NT2/D1 (cell line): ENCODE measurements at places on chromosomes 6 and 20.

DNA sequence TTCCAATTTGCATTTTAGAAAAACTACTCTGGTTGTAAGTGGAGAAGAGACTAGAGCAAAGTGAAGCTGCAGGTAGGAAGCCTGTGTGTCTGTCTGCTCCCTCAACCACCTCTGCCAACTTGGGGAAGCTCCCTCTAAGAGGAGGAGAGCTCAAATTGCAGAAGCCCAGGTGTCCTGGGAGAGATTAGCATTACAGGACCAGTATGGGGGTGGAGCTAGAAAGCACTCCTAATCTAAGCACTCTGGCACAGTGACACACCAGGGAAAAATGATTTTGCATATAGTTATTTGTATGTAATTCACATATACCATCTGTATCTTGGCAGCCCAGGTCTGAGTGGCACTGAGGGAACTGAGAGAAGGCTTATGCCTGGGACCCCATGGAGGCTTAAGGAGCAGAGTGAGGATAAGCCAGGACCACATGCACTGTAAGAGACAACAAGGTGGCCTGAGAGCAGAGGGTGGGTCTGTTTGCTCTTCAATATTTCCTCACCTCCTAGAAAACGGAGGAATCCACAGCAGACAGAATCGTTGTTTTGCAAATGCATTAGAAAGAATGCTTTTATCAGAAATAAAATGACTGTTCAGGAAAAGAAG is 13.6 kb downstream of the GSTA2 start:
- no peak for DNase-seq

DNA sequence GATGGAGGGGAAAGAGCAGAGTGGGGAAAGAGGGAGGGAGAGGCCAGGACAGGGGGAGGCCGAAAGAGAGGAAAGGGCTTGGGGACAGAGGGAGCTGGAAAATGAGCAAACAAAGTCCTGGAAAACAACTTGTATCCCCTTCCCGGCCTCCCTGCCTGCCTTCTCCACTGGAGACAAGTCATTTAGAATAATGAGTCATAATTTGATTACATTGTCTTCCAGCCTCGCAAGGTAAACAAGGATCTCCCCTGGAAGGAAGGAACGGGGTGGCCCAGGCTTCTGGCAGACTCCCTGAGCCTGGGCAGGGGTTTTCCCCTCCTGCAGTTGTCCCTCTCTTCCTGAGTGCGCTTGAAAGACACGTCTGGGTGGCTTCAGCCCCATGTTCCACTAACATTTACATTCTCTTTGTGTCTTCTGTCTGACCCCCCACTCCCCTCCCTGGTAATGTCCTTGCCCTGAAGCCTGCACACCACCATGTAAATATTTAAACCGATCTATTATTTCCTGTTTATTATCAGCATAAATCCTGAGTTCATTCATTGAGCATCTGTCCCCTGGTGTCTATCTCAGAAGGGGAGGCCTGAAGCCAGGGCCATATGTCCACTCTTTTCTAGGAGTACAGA is 12.1 kb upstream of the MRPS18A start:
- DNase-seq = no peak

DNA sequence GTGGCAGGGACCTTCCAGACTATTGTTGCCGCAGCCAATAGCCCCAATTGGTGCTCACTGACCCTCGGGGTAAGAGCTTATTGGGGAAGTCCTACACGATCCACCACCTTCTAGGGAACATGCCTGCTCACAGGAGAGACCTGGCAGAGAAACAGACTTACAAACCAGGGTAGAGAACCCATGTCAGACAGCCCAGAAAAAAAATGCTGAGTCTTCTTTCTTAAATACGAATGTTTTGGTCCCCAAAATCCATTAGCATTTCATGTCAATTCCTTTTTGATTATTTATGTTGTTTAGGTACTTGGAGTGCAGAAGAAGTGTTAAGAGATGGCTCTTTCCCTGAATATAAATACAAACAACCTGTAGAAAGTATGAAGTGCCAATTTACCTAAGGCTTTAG is 84.9 kb upstream of the PDE10A start:
- DNase-seq = no peak

- DNase-seq = peak; percentile 6
These were observed 26.1 kb downstream of the FARS2 start for GRCh38 chr6:5287205-5287965.

DNA sequence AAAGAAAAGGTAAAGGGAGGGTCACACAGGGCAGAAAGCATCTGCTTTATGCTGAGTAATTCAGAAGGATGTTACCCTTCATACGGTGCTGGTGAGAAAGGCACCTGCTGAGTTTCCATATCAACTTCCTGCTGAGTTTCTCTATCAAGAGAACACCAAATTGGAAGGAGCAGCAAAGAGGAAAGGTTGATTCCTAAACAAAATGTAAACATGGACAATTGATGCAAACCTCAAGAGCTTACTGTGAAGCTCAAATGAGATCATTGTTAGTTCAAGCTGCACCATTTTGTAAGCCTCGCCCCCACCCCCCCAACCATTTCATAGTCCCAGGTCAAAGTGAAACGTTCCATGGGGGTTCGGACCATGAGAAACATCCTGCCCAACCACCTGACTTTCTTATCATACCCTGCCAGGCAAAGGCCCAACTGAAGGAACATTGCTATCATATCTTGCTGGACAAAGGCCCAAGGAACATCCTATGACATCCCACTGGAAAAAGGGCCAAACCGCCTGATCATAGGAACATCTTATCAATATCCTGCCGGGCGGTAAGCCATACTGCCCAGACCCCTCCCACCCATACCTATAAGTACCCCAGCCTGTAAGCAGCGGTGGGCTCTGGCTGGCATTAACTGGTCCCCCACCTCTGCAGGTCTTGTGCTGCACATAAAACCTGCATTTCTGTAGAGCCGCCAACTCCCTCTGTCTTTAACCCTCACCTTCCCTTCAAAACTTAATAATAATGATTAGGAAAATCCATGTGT is 171.6 kb downstream of the UBE3D start:
- DNase-seq = no peak

DNA sequence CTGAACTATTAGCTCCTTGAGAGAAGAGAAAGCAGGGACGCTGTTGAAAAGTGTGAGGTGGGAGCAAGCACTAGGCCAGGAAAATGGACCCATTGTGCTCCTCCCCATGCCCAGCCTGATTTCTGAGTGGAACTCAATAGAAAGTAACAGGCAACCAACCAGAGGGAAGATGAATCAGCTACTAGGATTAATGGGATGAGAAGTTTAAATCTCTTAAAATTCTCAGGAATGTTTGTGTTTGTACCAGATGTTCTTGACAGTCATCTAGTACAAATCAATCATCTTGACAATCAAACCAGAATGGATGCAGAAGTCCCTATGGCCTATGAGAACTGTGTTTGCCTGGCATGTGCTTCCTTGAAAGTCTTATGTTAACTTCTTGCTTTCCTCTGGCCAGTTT is 48.9 kb downstream of the HDDC2 start:
- no peak for DNase-seq

GRCh38 chr6:149218915-149219314 is 98.6 kb upstream of the TAB2 start:
- no peak for DNase-seq

GRCh38 chr6:141117874-141118273 is 1014.9 kb upstream of the GJE1 start:
- no peak for DNase-seq

DNA sequence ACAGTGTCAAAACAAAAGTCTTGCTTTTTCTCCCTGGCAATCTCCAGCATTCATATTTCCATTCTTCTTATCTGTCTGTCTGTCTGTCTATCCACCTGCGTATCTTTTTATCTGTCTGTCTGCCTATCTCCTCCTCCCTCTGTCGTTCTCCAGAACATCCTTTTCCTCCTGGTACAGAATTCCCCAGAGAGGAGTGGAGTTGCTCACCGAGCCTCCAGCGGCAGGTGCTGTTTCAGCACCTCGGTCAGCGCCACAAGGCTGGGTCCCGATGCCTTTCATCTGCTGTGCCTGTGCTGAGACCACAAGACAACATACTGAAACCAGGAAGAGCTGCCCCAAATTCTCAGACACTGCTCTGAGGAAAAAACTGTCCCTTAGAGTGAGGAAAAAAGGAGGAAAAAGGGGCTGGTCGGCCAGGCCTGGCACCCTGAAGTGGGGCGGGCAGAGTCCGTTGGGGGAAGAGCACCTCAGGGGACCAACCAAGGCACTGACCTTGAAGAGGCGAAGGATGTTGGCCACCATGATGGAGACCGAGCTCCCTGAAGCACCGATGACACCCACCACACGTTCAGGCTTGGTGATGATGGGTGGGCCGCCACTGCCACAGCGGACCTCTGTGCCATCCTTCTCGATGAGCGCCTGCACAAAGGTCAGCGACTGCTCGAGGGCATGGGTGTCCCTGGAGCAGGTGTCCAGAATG is 13.3 kb downstream of the GRM4 start:
- DNase-seq = peak; percentile 59

DNA sequence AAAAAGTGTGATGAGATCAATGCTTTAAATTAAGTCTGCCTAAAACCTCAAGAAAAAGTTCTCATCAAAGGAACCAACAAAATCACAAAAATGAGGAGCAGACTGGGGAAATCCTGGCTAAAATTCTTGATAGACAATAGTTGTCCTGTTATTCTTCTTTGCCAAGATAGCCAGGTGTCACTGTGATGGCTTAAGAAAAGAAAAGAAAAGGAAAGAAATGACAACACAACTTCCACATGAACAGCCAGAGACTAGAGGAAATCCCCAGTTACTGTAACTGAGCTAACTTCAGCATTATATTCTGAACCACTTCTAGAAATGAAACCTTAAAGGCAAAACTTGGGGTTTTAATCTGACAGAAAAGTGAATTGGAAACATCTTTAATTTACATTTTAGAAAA is 129.6 kb downstream of the CD24 start:
- no peak for DNase-seq

- no peak for DNase-seq
These were observed 683.6 kb downstream of the BCKDHB start for GRCh38 chr6:80789912-80790570.

DNA sequence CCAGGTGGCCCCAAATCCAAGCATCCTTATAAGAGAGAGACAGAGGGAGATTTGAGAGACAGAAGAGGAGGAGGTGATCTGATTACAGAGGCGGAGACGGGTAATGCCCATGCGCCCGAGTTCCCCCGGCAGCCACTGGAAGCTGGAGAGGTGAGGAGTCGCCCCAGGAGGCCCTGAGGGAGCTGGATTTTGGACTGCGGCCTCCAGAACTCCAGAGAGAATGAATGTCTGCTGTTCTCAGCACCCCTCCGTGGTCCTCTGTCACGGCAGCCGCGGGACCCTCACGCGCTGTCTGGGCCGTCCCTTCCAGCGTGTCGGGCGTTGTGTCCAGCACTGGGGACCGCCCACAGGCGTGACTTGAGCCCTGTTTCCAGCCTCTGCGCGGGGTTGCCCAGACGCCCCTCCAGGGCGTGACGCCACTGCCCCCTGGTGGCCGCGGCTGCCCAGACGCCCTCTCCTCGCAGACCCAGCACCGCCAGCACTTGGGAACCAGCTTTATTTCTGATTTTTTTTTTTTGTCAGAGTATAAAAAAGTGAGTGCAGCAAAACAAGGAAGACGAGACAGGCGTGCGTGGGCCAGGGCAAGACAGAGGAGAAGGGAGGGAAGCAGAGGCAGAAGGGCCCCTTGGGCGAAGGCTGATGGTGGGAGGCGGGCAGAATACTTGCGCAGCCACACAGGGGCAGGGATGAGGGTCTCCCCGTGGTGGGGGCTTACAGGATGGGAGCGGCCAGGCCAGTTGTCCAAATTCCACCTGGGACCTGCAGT is 4.1 kb upstream of the ZNF512B start:
- DNase-seq = peak; percentile 66

DNA sequence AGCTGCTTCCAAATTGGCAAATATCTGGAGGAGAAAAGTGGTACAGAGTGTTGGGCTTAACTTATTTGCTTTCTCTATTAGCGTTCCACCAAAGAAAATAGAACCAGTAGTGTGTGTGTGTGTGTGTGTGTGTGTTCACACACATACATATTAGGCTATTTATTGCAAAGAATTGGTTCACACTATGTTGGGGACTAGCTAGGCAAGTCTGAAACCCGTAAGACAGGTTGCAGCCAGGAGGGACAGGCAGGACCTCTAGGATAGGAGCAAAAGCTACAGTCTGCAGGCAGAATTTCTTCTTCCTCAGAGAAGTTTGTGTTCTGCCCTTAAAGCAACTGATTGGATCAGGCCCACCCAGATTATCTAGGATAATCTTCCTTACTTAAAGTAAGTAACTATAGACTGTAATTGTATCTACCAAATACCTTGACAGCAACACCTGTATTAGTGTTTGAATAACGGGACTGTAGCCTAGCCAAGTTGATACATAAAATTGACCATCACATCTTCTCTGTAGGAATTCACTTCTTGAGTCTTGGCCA is 12.8 kb downstream of the KCTD20 start:
- no peak for DNase-seq

DNA sequence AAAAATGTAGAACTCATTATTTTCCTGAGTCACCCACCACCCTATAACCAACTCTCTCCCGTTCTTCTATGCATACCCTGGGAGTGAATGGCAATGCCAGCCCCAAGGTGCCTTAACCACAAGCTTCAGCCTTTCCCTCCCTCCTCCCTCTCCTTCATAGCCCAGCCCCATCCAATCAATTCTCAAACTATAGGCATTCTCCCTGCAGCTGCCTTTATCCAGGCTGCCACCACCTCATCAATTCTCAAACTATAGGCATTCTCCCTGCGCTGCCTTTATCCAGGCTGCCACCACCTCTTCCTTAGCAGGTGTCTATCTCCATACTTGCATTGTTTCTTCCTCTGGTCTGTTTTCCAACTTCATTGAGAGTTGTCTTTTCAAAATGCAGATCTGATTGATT is 77.1 kb downstream of the PLEKHG1 start:
- DNase-seq = no peak

- DNase-seq = no peak
These were observed 27.2 kb downstream of the MCUR1 start for GRCh38 chr6:13787137-13787536.

DNA sequence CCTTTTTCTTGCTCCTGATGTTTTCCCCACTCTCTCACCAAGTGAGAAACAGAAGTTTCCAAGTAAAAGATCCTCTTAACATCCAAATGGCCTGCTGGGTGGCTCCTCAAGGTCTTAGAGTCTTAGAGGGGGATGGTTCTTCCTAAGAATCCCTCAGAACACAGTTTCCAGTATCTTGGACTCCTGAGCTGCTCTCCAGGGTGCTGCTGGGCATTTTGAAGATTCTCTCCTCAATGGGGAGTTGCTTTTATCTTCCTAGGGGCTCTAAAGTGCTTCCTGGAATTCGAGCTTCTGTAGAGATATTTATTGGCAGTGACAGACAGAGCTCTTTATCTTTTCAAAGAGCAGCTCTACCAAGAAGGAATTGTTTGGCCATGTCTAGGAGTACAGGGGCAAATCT is 70.8 kb upstream of the SLC35B3 start:
- DNase-seq = peak; percentile 28

- DNase-seq = no peak
These were observed 172.8 kb upstream of the ARG1 start for GRCh38 chr6:131400054-131400778.

DNA sequence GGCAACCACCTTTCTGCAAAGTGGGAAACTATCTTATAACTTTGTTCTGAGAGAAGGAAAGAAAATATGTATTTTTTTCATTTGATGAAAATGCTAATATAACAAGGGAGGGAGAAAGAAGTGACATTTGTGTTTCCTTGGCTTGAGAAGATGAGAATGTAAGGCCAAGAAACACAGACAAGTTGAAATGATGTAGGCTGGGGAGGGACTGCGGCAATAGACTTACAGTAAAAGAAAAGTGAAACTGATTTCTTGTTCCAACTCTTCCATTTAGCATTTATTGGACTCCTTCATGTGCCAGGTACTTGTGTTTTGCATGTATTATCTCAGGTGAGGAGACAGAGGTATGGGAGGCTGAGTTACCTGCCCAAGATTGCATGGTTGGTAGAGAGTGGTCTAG is 130.9 kb downstream of the CARMIL1 start:
- DNase-seq = no peak

GRCh38 chr6:158711264-158711663 is 61.4 kb downstream of the SYTL3 start:
- DNase-seq = no peak

- no peak for DNase-seq
These were observed 59.1 kb upstream of the BHLHE23 start for GRCh38 chr20:63065911-63066310.
